ENCODE measurements at places on chromosomes 1 and 21. TPM values are rescaled to one million over a fixed set of nuclear protein-coding genes. Genes with fewer than 3 reads are reported as not detected.

ARHGEF19 gene
- 24.8 TPM for total RNA-seq

TMEM222 gene
- total RNA-seq, result 54.1 TPM

CADM3 gene
- total RNA-seq, result 4.2 TPM

DNA sequence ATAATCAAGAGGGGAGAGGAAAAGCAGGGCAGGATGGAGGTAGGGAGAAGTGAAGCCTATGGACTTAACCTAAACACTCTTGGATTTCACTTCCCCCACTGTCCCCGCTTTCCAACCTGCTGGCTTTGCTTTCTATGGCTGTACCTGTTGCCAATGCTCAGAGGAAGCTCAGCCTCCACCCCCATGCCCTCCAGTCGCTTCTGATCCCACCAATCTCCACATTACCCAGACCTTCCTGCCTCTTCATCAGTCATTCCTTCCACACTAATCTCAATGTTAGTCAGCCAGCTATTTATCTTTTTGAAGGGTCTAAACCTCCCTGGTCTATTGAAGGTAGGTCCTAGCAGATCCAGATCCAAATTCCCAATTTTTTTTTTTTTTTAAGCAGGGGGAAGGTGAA, 24.1 kb downstream of the ERI3 start:
- no peak for DNase-seq

DNA sequence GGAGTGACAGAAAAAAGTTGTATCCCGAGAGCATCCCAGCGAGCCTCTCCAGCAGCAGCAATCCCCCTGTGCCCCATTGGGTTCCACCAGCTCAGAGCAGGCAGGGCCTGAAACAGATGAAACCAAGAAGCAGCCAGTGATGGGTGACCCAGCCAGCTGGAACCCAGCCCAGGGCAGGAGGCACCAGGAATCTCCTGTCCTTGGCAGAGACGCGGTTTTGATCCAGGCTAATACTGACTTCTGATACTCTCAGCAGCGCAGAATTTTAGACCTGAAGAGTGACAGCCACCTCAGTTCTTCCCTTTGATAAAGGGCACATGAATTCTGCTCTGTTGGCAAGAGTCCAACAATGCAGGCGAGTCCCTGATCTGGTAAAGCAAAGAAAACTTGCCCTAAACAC, 11.4 kb upstream of the OLIG1 start:
- no peak for DNase-seq

GRCh38 chr1:230040440-230040839, 26.6 kb upstream of the GALNT2 start:
- no peak for DNase-seq

GRCh38 chr1:200153277-200154055, 126.0 kb downstream of the NR5A2 start:
- no peak for DNase-seq

DNA sequence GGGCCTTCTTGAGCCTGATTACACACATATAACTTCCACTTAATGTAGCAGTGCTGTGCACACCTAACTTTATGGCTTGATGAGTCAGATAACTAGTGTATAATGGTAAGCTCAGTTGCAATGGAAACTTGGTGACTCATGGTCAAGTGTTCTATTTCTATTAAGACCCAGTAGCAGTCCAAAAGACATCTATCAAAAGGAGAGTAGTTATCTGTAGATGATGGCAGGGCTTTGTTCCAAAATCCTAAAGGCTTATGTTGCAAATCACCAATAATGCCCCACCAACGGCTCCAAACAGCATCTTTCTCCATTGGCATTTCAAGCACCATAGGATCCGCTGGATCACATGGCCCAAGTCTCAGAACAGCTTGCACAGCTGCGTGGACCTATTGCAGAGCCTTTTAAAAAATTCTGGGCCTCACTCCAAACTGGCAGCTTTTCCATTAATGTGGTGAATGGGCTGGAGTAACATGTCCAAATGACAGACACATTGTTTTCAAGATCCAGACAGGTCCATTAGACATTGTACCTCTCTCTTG, 566.8 kb upstream of the USP24 start:
- DNase-seq, result no peak
